ENCODE measurements at places on chromosomes 16 and 17.

DNA sequence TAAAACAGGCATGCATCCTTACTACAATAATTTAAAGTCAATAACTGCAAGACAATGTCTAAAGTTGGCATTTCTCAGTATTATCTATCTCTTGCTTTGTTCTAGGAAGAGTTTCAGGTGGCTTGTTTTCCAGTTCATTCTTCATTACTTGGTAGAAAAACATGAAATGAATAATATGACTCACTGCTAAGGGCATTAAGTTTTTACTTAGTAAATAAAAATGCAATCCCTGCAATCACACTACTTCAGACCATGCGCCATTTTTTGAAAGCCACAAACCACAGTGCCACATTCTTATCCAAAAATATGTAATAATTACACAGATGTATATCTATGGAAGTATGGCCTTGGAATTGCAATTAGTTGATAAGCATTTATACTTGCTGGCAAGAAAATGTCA lies 55.4 kb downstream of the CREBBP start:
- no peak for DNase-seq

DNA sequence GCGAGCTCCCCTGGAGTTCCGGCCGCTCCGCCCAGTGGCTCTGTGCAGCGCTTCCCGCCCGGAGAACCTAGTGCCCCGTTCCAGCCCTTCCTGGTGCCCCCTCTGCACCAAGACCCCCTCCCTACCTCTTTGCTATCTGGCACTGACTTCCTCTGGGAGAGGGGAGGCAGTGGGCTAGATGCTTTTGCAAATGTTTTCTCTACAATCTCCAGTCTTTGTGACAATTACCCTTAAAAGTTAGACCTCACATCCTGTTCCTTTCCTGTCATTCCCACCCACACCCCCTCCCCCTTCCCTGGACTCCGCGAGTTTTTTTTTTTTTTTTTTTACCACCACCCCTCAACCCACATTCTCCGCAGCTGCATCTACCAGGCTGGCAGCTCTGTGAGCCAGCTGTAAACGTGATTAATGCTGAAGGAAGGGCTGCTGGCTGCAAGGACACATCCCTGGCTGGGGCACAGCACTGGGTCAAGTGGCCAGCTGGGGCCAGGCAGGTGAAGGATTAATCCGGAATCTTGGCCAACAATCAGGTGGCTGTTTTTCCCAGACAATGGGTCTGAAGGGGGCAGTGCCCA lies 101.5 kb downstream of the MGAT5B start:
- peak; percentile 51 for DNase-seq

DNA sequence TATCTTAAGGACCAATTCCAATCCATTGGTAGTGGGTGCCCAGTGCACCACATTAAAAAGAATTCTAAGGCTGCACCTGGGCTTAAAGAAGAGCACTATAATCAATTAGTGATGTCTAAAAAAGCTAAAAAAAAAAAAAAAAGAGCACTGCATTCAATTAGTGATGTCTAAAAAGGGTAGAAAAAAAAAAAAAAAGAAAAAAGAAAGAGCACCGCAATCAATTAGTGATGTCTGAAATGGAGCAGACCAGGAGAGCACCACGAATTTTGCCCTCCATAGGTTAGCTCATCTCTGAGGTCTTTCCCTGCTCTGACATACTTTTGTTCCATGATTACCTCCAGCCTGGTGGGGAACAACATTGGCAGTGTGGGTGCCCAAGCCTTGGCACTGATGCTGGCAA lies 18.9 kb upstream of the CYLD start:
- no peak for DNase-seq

DNA sequence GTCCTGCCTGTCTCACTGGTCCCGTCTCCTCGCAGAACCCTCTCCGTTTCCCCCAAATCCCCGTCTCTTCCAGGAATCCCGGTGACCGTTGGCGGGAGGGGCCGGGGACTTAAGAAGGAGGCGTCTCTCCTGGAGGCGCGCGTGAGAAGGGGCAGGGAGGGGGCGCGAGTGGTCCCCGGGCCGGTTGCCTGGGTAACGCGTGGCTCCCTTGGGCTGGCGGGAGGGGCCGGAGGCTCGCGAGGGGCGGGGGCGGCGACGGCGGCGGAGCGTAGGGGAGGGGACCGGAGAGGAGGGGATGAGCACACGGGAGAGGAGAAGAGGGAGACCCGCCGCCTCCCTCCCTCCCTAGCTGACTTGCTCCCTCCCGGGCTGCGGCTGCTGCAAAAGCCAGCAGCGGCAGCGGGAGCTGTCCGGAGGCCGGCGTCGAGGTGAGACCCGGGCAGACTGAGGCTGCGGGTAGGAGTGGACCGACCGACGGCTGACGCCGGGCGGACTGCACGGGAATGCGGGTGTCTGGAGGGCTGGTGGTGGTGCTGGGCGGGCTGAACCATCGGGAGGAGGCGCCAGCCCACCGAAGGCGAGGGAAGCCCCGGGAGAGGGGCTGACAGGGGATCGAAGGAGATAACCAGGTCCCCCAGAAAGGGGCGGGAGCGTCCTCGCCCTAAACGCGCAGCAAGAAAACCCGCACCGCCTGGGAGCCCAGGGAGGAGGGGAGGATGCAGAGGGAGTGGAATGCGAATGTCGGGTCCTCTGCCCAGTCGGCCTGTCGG lies at the start of gene PRRT2:
PRRT2 (plus strand) TSS at position 298 of the 770 bp plus-strand sequence. CDS start 862 bp downstream, outside the sequence.
- no peak for DNase-seq

- no peak for DNase-seq
Observed at GRCh38 chr16:47258874-47259461, 115.2 kb upstream of the NETO2 start.

DNA sequence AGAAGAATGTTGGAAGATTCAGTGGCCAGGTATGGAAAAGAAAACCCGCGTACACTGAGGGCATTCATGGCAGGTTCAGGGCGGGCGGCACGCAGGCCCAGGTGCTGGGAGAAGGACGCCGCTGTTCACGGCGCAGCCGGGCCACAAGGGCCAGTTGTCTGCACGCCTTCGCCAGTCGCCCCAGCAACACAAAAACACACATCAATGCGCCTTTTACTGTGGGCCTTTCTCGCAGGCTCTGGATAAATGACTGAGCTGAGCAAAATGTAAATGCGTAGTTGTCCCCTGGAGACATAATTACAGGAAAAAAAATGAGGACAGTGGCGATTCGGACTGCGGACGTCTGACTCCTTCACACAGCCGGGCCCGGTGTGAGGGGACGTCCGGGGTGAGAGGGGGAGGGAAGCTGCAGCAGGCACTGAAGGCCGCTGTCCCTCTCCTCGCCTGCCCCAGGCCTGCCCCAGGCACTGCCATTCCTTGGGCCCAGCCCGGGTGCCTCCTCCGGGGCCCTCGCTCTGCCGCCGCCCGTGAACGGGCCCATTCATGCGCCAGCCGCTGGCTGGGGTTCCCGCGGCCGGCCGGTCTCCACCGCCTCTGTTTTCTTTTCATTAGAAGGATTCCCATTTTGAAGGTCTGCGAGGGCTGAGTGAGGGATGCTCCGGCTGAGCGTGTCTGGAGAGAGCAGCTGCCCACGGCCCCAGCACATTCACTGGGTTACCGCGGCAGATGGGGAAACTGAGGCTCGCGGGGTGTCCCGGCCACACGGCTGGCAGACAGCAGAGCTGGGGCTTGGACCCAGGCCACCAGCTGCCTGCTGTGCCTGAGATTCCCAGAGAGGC lies 6.5 kb upstream of the ZNF469 start:
- DNase-seq = no peak

GRCh38 chr17:67293251-67294203 lies 48.5 kb upstream of the HELZ start:
- DNase-seq = no peak

GRCh38 chr16:89187770-89188392 lies 12.5 kb downstream of the SLC22A31 start:
- DNase-seq = no peak

DNA sequence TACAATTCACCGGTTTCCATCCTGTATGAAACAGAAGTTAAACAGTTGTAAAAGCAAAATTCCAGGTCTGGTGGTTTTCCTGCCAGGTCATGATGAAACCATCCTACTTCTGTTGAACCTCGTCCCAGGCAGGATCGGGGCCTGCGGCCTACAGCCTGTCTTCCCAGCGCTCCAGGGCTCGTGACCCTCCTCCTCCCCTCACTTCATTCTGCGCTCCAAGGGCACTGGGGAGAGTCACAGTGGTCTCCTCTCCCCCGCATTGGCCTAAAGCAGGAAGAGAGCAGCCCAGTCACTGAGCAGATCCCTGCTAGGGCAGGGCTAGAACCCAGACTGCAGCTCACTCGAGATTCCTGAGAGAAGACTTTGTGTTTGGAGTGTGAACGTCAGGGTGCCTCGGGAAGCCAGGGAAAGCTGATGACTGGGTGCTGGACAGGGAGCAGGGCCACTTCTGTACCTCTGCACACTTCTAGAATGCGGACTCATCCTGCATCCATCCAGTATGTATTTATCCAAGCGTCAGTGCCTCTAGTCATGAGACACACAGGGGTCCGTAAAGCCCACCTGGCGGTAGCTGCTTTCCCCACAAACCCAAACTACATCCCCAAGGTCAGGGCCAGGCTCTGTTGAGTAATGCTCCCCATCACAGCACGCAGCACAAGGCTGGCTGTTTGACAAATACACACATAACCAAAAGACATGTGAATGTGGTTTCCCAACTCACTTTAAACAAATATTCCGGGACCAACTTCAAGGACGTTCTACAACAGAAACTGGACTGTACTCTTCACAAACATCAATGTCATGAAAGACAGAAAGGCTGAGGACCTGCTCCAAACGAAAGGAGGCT lies 1.7 kb upstream of the ITGAE start:
- no peak for DNase-seq

DNA sequence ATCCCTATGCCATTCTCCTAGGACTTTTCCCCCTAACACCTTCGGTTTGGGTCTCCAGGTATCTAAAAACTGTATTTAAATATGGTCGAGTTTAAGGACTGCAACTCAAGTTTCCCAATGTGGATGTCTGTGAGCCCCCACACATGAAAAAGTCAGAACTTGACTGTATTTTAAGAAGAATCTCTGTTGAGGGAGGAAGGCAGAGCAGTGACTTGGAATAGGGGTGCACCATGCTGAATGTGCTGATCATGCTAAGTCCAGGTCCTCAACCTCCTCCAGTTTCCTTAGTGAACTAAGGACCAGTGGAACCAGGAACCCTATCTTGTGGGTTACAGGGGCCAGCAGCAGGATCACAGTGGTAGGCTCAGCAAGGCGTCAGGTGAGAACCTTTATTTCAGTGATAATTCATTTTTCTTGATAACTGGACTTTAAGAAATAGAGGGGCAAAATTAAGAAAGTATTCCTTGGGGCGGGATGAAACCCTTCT lies 19.5 kb downstream of the GRB7 start:
- DNase-seq = no peak

DNA sequence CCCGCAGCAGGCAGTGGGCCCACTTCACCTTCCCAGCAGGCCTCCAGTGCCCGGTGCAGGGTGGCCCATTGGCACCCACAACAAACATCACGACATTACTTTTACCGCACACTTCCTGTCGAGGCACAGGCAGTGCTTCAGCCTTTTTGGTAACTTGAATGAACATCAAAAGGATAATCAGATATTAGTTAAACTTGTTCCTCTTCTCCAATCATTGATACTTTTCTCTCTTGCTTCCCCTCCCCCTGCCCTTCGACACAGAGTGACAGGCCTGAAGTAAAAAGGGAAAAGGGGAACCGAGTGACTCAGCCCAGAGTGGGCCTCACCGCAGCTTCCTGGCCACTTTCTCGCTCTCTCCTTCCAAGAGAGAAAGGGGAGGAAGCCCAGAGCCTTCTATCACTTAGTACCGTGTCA lies 507.0 kb downstream of the MAF start:
- no peak for DNase-seq

- DNase-seq = no peak
Observed at GRCh38 chr17:67244431-67245072, 444 bp downstream of the HELZ start.

DNA sequence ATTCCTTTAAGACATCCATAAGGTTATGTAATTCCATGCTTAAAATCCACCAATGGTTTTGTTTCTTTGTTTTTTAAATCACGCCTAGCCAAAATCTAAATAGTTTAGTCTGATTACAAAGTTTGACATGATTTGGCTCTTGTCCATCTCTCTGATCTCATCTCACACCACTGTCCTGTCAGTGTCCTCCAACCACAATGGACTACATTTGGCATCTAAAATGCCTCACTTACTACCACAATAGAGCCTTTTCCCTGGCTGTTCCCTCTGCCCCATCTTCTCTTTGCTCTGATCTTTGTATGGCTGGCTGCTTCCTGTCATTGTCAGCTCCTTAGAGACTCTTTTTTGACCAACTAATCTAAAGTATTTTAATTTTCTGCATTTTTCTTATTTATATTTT lies 157.2 kb downstream of the MYO1D start:
- DNase-seq = no peak

DNA sequence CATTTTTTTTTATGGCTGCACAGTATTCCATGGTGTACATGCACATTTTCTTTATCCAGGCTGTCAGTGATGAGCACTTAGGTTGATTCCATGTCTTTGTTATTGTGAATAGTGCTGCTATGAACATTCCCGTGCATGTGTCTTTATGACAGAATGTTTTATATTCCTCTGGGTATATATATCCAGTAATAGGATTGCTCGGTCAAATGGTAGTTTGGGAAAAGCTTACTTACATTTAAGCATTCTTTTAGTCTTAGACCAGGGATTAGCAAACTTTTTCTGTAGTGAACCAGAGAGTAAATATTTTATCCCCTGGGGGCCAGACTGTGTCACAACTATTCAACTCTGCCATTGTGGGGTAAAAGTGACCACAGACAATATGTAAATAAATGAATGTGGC lies 40.2 kb downstream of the MED13 start:
- no peak for DNase-seq

DNA sequence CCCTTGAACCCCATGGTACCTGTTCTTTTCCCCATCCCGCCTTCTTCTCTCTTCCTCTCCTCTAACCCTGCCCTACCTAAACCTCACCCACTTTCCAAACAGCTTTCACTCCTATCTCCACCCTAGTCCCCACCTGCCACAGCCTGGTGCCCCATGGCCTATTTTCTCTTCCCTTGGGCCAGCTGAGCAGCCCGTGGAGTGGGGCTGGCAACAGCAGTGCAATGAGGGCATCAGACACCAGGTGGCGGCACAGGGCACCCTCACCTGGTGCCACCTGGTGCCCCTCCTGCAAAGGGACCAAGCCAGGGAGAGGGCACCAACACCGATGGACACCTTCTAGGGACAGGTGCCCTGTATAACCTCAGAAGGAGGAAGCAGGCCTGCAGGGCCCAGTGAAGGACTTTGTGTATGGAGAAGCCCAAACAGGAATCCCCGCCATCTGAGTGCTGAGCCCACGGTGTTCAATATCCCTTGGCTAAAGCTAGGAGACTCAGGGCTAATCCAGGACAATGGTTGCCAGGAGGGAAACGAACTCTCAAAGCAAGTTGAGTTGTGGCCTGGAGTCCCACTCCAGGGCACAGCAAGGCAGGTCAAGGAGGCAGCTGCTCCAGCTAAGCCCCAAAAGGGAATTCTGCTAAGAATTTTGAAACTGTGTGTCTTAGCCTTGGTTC lies 4.0 kb upstream of the ABCC3 start:
- DNase-seq = peak; percentile 57
